ENCODE measurements at places on chromosomes 6 and 20.

DNA sequence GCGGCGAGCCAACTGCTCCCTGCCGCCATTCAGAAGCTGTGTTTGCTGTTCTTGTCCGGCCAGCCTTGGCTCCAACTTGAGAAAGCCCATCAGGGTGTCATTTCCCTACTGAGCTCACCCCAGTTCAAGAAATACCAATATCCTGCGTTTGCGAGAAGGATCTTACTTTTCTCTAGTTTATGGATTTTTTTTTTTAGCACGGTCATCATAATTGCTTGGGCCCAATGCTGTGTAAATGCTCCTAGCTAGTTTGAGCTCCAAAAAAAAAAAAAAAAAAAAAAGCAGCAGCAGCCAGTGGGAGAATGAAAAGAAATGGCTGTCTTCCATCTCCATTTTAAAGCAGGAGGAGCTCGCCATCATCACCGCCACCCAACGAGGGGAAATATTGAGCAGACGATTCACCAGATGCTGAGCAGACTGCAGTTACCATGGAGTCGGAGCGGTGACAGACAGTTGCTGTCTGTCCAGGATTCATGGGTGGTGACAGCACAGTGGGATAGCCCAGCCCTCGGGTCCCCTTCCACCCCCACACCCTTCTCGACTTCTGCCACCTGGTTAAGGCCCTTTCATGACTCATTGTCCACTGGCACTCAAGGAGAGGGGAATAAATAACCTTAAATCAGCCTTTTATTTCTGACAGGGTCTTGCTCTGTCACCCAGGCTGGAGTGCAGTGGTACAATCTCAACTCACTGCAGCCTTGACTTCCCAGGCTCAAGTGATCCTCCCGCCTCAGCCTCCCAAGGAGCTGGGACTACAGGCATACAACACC is 132.4 kb upstream of the SNX9 start:
- no peak for DNase-seq

GRCh38 chr6:90468859-90469258 is 118.0 kb downstream of the MAP3K7 start:
- no peak for DNase-seq

DNA sequence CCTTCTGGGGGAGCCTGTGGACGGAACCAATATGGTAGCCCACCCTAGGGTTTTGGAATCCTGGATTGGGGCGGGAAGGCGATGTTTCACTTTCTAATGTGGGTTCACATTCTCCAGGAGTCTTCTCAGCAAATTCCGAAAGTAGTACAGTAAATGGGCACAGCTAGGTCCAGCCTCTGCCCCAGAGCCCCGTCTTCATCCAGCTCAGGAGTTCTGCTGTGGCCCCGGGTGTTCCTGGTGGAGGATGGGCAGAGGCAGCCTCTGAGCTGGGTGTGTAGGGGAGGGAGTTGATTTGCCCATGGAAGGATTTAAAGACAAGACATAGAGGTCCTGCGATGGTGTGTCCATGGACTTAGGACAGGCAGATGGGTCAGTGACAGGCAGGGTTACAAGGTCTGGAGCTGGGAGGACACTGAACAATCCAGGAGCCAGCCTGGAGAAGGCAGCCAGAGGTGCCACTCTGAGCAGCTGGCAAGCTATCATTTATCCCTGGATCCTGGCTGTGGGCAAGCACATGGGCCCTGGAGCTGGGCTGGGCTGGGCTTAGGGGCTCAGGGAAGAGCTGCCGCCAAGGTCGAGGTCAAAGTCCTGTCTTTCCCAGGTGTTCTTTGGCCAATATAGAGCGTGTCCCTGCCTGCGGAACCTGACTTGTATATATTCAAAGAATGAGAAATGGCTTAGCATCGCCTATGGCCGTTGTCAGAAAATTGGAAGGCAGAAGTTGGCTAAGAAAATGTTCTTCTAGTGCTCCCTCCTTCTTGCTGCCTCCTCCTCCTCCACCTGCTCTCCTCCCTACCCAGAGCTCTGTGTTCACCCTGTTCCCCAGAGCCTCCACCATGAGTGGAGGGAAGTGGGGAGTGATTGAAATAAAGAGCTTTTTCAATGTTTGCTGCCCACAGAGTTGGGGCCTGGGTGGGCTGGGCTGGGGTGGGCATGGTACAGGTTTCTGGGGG is 6.7 kb downstream of the CLPSL1 start:
- DNase-seq, result no peak

DNA sequence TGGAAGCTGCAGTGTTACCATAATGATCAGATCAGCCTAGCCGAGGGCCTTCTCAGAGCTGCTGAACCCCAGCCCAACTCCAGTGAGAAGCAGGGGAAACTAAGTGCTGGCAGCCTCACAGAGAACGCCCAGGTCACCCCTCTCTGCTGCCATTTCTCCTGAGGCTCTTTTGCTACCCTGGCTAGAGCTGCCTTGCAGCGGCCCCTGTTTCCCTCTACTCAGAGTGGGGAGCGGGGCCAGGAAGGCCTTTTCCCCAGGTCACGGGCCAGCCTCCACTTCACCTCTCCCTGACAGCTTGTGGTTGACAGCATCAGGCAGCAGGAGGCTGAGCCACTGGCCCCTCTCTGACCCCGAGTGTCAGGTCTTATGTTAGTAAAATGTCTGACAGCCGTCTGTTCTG is 22.7 kb downstream of the ACTR5 start:
- DNase-seq, result no peak

- DNase-seq, result no peak
Measured at GRCh38 chr6:143707697-143708096, 29.9 kb downstream of the PHACTR2 start.

DNA sequence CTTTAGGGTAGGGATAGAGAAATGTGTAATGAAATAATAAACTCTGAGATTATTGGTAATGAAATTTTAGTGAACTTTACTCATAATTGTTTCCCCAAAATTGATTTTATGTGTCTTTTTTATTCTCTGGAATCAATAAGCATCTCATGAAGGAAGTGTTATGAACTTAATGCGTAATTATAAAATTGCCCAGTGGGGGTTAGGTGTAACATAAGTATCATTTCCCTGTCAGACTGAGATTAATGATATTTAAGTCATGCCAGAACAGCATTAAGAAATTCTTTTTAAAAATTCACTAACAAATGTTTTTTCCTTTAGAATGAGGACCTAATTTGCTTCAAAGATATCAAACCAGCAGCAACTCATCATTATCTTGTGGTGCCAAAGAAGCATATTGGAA is 10.0 kb downstream of the HINT3 start:
- DNase-seq, result no peak

DNA sequence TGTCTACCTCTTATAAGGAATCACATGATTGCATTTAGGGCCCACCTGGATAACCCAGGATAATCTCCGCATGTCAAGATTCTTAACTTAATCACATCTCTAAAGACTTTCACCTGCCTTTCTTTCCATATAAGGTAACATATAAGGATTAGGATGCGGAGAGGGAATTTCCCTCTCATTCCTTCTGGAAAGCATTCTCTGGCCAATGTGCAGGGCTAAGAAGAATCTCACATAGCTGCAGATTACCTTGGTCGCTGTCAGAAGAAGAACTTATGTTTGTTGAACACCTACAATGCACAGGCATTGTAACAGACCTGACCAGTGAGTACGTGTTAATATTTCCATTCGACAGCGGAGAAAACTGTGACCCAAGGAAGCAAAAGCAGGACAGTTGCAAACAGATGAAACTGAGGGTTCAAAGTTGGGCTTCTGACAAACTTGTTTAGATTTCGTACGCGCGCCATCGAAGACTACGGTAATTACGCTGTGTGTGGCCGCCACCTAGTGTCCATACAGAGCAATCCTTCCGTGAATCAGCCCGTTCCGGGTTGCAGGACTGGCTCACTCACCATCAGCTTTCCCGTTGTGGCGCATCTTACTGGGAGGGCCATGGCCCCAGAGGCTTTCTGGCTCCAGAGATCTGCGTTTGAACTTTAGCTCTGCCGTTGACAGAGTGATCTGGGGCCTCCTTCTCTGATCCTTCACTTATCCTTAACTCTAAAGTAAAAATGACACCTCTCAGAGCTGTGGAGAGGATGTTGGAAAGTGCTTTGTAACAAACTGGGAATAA is 9.5 kb downstream of the C20orf202 start:
- peak; percentile 61 for DNase-seq

GRCh38 chr6:84172080-84172479 is 55.4 kb downstream of the CEP162 start:
- DNase-seq, result no peak

GRCh38 chr20:57410398-57410920 is 19.3 kb downstream of the RBM38 start:
- no peak for DNase-seq

DNA sequence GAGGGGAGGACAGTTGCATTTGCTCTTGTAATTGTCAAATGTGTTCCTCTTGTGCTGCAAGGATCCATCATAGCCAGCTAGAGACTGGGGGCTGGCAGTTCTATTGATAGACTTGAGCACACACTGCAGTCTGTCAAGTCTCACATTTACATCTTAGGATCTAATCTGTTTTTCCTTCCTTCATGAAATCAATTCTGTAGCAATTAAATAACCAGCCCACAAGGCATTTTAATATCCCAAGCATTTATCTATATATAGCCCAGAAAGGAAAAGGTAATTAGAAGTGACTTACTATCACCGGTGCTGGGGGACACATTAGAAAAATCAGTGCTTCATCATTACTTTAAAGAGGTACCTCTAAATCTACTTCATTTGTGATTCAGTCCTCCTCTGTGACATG is 143.0 kb upstream of the STXBP5 start:
- DNase-seq, result no peak

- no peak for DNase-seq
Measured at GRCh38 chr6:77318256-77318655, 145.0 kb downstream of the HTR1B start.

DNA sequence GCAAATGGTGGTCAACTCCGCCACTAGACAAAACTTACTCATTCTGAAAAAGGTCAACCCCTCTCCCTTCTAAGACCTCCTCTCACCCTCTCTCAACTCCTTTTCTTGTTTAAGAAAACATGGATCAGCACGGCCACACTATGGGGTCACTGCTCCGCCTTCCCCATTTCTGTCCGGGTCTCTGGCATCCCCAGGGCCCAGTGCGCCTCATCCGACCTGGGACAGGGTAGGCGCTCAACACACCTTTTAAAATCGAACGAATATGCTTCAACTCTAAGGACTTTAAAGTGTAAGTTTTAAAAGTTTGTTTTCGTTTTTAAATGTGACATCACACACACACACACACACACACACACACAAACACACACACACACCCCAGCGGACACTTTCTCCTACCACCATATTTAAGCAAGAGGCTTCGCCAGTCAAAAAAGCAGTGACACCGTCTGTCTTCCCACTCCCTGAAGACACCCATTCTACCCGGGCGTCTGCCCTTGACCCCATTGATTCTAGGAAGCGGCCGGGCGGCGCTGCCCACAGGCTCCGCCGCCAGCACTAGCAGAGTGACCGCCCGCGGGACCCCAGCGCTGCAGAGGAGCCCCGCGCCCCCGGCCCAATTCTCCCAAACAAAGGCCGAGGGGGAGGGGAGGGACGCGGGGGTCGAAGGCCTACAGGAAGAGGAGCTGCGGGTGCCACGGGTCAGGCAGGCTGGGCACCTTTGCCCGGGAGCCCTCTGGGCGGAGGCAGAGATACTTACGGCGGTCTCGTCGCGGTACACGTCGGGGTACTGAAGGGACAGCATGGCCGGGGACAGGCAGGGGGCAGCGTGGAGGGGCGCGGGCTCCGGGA is 568 bp downstream of the PREP start:
- peak; percentile 16 for DNase-seq
